ENCODE measurements at places on chromosomes 2 and 18.

GRCh38 chr18:30485078-30485477, 557.5 kb downstream of the DSC3 start:
- DNase-seq: no peak

DNA sequence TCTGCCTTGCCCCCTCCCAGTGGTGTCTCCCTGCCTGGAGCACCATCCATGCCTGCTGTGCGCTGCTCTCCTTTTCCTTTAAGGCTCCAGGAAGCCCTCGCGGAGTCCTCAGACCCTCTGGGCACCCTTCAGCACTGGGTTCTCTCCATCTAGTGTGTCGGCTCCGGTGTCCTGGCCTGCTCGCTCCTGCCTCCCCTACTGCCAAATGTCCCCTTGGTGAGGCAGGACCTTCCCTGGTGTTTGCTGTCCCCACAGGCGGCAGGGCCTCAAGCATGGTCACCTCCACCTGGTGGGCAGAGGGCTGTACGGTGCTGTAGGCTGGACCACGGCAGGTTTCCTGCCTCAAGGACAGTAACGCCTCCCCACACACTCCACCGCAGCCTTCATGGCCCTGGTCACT, 90.2 kb downstream of the DGKD start:
- no peak for DNase-seq

DNA sequence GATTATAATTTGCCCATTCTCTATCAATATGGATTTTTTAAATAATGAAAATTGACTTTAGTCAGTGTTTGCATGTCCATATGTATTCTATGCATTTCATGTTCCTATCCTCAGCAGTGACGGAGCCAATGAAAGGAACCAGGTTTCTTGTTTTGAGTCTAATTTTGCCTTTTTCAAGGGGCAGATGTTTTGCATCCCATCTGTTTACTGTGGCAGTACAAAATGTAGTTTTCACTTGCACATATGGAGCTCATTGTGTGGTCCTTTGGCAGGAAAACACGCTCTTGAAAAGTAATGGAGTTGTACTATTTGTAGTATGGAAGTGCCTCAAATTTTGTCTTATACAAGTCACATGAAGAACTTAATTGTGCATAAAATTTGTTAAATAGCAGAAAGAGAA, 127.8 kb downstream of the AGPS start:
- DNase-seq: no peak

DNA sequence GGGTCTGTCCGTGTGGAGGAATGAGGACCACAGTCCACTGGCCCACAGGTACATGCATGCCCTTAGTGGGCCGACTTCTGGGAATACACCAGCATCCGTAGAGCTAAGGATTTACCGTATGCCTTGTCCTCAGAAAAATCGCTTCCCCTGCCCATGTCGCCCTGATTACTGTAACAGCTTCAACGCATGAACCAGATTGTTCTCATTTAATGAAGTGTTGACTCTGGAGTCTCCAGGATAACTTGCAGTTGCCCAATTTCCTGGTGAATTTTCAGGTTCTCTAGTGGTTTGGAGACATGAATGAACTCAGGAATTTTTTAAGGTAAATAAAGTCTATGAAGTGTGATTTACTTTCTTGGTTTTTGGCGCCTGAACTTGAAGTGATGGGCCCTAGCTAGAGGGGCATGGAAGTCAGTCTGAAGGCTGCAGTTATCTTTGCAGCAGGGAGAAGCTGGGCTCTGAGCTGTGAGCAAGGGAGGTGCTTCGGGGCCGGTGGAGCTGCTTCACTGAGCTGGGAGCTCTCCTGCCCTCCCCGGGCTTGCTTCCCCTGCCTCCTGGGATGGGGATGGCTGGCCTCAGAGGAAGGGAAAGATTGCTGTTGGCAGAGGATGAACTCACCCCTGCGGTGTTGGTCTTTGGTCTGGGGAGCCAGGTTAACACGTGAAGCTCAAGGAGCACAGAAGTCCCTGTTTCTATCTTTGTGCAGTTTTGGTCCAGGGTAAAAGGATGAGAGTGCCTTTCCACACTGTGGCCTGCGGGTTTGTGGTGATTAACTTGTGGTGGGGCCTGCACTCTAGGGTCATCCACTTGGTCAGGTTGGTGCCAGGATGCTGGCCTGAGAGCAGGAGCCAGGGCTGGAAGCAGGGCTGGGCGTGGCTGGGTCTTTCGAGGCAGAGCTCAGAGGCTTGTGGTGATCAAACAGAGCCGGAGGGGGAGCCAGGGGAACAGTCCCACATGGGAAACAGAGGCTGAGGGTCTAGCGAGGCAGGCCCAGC, 28.1 kb downstream of the TCF7L1 start:
- DNase-seq: peak; percentile 35

DNA sequence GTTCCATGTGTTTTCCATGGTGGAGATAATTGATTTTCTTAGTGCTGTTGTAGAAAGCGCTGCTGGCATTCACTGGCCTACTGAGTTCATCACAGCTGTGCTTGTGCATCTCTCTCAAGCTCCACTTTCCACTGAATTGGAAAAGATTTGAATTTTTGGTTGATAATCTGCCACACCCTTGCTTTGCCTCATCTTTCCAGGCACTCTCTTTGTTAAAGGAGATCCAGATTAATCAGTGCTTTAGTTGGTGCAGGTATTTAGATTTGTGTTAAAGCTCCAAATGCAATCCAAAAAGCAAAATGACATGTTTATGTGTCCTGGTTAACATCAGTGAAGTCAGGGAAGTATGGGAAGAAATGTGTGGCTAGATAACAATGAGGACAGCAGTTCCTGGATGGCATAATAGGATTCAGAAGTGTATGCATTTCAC, 2.7 kb upstream of the COL3A1 start:
- DNase-seq: no peak

DNA sequence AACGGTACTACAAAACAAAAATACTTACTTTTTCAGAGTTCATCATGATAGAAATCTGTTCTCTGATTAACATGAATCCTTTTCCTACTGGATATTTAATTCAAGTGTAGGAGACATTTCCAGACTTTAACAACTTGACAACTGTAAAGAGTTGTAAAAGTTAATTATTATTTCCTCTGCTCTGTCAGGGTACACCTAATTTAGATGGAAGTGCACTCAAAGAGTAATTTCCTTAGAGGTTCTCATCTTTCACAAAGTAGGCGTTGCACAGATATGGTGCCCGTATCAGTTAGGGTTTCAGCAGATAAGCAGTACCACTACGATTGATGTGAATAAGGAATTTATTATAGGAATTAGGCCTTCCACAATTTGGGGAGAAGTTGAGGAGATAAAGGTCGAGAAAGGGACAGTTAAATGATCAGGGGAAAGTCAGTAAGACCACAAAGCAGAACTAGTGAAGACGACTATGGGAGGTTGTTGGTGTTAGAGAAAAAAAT, 16.2 kb upstream of the PDE11A start:
- no peak for DNase-seq

DNA sequence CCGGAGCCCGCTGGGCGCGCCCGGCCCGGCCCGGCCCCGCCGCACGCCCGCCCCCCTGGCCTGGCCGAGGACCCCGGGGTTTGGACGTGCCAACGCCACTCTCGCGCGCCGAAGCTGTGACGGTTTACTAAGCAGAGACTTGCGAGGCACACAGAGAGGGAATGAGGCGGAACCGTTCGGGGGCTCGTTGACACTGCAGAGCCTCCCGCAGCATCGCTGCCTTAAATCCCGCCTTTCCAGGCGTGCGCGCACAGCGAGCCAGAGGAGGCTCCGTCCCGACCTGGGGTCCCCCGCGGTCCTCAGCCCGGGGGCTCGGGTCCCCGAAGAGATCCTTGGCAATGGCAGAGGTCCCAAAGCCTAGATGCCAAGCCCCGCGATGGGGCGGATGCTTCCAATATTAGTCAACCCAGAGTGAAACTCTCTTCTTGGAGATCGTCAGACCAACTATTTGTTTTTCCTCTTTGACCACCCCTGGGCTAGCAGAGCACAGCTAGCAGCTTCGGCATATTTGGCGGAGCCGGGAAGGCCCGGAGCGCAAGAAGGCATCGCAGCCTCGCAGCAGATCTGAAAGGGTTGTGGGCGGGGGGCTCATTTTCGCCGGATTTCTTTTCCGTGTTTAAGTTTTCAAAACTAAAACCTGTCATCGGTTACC, at the start of gene ZNF385B:
Gene ZNF385B, minus strand, starts transcription at position 197 of the 652 bp plus-strand sequence.
- peak; percentile 21 for DNase-seq

DNA sequence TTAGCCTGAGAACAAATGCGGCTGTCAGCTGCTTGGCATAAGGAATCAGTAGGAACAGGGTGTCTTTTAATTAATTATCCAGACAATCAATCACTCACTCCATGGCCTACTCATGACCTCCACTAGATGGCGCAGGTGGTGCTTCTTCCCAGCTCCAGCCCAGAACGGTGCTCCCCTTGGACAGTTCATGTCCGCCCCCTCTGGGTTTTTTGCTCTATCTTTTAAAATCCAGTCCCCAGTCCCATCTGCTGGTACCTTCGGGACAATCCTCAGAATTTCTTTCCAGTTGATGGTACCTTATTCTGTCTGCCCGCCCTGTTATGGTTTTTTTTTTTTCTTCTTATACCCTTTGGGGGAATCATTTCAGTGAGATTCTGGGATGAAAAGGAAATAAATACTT, 99.8 kb downstream of the CACNB4 start:
- DNase-seq: peak; percentile 60

DNA sequence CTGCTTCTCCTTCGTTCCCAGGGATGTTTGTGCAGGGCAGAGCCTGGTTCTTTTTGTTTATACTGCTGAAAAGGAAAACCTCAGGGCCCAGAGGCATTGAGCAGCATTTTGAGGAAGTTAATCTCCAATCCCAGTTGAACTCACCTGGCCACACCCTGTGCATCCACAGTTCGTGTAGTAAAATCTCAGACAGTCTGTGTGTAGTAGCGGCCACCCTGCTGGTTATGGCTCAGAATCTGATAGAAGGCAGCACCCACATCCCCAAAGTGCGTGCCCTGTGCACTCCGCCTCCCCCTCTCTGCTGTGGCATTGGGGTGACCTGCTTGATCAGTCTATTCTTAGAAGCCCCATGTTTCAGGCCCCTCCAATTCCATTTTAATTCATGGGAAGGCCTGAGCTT, 10.9 kb downstream of the TRIB2 start:
- DNase-seq: no peak

DNA sequence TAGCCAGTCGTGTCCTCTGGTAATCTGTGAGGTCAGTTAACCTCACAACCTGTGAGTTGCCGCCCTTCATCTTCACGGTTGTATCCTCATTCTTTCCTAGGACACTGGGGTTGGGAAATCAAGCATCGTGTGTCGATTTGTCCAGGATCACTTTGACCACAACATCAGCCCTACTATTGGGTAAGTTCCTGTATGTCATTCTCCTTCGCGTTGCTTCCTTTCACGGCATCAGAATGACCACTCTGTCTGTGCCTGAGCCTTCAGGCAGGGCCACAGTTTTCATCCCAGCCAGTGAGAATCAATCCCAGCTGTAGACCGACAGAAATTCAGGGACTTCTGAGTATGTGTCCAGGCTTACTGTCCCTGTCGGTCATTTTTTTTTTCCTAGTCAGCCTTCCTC, 67.1 kb downstream of the RAB31 start:
- DNase-seq: no peak

DNA sequence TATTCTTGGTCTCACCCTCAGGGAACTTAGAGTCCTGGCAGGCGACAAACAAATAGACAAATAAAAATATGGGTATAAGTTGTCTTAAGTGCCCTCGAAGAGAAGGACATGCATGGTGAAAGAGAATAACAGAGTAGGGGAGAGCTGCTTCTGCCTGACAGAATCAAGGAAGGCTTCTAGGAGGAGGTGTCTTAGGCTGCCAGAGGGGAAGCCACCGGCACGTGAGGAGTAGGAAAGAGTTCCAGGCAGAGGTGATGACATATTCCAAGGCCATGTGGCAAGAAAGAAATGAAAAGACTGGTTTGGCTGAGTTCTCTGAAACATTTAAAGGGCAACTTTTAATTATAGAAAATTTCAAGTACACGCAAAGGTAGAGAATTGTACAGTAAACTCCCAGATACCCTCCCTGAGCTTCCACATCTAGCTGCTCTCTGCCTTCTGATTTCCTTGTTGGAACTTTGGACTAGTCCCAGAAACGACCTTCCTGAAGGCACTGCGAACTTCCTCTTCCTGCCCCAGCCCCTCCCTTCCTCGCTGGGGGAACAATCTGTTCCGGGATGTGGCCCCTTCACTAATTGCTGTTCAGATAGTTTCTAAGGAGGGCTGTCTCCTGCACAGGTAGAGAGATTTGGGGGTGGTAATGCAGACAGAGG, 91.7 kb downstream of the DYSF start:
- DNase-seq: peak; percentile 24

GRCh38 chr2:143697744-143698143, 568.5 kb downstream of the ARHGAP15 start:
- no peak for DNase-seq

GRCh38 chr2:28377195-28377816, 15.4 kb upstream of the FOSL2 start:
- no peak for DNase-seq

- DNase-seq: no peak
Observed at GRCh38 chr2:134324430-134324829, 70.6 kb downstream of the MGAT5 start.

DNA sequence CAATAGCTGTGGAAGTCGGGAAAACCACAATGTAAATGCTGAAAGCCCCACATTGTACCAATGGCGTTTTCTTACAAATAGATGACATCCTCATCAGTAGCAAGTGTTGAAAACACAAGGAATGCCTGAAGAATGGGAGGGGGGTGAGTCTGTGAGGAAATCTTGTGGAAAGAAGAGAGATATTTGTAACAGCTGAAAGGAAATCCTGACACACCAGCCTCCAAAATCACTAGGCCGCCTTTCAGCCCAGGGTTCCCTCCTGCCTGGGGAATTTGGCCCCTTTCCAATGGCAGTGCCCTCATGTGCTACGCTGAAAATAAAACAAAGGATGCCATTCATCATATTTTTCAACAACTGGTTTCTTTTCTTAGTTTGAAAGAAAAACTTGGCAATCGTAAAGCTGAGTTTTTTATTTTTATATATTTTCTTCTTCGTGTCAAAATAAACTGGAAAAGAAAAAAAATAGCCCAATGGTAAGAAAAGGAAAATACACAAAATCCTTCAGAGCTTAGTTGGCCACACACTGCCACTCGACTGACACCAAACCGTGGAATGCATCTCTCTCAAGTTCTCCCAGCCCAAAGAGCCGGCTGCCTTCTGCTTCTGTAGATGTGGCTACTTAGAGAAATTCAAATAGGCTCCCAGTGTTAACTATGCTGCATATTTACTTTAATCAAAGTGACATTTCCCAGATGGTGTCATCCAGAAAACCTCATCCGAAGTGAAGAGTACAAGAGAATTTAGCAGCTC, 52.0 kb downstream of the FTCDNL1 start:
- no peak for DNase-seq

DNA sequence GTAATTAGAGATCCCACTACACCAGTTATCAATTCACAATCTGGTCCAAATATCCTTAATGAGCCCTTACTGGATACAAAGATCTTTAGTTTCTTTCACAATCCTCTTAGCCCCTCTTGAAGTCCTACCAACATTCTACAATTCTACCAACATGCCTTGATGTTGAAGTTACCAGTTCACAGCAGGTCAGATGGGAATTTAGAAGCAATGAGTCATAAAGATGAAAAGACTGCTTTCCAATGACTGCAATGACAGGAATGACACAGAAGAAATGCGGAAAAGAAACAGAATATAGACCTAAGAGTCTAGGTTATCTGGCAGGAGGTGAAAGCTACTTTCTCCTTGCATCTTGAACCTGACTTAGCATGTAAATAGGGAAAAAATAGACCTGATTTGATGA, 24.5 kb downstream of the RTTN start:
- peak; percentile 82 for DNase-seq

All from cardiac fibroblast (primary cell).